ENCODE measurements at places on chromosomes 2 and 18. TPM values are rescaled to one million over a fixed set of nuclear protein-coding genes. Genes with fewer than 3 reads are reported as not detected.
A peak's percentile ranks its signal among the peaks of the same experiment; 100 is the strongest.

LCT gene
- 0.48 TPM for total RNA-seq

C2orf81 gene
- 2.7 TPM for total RNA-seq

KCNK3 gene
- total RNA-seq: not detected

GAD1 gene
- 0.55 TPM for total RNA-seq

TUBA4B gene
- not detected for total RNA-seq

MARCHF4 gene
- total RNA-seq: not detected

ABCA12 gene
- total RNA-seq: not detected

SCN3A gene
- not detected for total RNA-seq

CCDC141 gene
- total RNA-seq: 2.1 TPM

LAMA1 gene
- not detected for total RNA-seq

SEMA4F gene
- total RNA-seq: 8.5 TPM

HDAC4 gene
- 24.0 TPM for total RNA-seq

ACVR2A gene
- total RNA-seq: 1.4 TPM

IHH gene
- not detected for total RNA-seq

KIAA2012 gene
- total RNA-seq: not detected

GRCh38 chr18:67794521-67794920, 278.0 kb upstream of the DSEL start:
- no peak for DNase-seq

GRCh38 chr2:71619230-71619741, 165.9 kb downstream of the DYSF start:
- no peak for DNase-seq

DNA sequence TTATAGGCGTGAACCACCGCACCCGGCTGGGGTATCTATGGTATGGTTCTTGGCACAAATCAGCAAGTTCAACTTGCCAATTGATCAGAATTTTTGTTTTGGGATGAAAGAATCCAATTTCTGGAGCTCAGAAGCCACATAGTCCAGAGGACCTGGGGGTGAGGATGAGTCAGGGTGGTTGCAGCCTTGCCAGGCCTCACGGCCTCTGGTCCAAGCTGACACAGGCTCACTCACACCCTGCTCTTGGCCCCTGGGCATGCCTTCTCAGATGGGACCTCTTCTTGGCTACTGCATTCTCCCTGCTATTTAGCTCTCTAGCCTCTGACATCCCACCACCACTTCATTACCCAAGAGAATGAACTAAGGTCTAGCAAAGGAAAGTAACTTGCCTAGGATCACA, 16.3 kb downstream of the CAPG start:
- DNase-seq: no peak

GRCh38 chr2:42098571-42099437, 51.0 kb downstream of the PKDCC start:
- DNase-seq: no peak

GRCh38 chr2:174593574-174594203, 3.9 kb downstream of the WIPF1 start:
- DNase-seq: peak; percentile 85

- no peak for DNase-seq
Observed at GRCh38 chr2:150526006-150526405, 38.5 kb upstream of the RND3 start.

- no peak for DNase-seq
Observed at GRCh38 chr2:113376253-113376912, 61.1 kb upstream of the ZNG1B start.

DNA sequence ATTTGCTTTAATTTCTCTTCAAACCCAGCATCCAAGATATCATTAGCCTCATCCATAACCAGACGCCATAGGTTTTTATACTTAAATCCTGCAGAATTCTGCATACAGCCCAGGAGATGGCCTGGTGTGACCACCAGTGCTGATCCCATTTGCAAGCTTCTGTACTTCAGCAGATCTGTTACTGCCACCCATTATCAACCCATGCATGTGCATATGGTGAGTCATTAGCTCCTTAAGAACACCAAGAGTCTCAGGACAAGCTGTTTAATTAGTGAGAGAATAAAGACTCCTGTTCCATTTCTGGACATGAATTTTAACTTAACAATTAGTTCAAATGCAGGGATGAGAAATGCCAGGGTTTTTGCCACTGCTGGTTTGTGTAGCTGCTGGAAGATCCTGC, 110.7 kb upstream of the TANK start:
- DNase-seq: no peak

GRCh38 chr2:164952057-164952702, 3.1 kb downstream of the SLC38A11 start:
- no peak for DNase-seq

DNA sequence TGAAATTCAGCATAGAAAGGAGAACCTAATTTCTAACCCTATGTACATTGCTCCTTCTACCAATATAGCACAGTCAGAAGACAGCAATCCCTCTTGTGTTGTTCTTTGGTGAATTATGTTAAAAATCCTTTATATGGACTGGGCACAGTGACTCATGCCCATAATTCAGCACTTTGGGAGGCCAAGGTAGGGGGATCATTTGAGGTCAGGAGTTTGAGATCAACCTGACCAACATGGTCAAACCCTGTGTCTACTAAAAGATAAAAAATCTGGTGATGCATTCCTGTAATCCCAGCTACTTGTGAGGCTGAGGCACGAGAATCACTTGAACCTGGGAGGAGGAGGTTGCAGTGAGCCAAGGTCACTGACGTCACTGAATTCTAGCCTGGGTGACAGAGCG, 195.6 kb downstream of the TMX3 start:
- DNase-seq: no peak

GRCh38 chr2:204282525-204282924, 262.8 kb upstream of the PARD3B start:
- no peak for DNase-seq

DNA sequence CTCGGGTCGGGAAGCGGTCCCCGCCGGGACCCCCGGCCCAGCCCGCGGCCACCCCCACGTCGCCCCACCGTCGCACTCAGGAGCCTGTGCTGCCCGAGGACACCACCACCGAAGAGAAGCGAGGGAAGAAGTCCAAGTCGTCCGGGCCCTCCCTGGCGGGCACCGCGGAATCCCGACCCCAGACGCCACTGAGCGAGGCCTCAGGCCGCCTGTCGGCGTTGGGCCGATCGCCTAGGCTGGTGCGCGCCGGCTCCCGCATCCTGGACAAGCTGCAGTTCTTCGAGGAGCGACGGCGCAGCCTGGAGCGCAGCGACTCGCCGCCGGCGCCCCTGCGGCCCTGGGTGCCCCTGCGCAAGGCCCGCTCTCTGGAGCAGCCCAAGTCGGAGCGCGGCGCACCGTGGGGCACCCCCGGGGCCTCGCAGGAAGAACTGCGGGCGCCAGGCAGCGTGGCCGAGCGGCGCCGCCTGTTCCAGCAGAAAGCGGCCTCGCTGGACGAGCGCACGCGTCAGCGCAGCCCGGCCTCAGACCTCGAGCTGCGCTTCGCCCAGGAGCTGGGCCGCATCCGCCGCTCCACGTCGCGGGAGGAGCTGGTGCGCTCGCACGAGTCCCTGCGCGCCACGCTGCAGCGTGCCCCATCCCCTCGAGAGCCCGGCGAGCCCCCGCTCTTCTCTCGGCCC, 13.6 kb downstream of the SPEG start:
- DNase-seq: no peak

GRCh38 chr2:222313816-222314215, 15.0 kb upstream of the PAX3 start:
- DNase-seq: no peak

- DNase-seq: peak; percentile 33
Observed at GRCh38 chr2:182949572-182950189, 83.2 kb upstream of the FRZB start.

DNA sequence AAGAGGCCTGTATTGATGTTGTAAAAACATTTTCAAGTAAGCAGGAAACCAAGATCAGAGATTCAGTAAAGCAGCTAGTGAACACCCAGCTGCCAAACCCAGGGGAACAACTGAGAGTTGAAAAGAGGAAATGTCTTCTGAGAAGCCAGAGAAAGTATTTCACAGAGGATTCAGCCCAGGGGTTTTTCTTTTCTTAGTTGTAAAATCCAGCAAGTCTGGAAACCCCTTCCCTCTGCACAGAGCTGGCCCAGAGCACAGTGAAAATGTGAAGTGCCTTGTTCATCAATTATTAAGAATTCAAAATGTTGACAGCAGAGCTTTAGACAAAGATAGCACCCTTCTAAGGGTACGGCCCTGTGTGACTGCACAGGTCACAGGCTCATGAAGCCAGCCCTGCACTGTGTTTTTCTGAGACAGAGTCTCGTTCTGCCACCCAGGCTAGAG, 28.4 kb downstream of the AFF3 start:
- DNase-seq: no peak

DNA sequence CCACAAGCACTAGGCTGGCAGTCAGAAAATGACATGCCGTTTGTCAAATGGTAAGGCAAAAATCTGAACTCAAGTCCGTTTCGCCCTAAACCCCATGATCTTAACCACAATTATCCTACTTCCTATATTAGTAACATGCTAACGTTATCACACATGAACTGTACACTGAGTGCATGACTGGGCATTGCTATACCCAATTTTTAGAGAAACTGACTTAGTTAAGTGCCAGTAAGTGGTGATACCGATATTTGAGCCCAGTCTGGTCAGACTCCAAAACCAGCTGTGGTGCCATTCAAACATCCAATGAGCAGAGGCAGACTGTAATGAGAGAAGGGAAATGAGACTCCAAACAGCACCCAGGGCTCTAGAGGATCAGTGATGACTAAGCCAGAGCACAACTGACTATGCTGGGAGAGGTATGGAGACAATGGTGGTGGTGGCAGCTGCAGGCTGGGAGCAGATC, 311.7 kb upstream of the PKDCC start:
- DNase-seq: no peak

DNA sequence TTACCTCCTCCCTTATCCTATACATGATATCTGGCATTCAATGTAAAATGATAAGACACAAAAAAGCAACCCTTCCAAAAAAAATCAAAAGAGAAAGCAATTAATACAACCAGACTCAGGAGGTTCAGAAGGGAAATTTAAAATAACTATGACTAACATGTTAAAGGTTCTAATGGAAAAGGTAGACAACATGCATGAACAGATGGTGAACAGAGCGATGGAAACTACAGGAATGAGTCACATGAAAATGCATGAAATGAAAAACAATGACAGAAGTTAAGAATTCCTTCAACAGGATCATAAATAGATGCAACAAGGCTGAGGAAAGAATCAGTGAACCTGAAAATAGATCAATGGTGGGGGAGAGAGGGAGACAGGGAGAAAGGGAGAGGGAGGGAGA, 26.1 kb upstream of the ERCC3 start:
- no peak for DNase-seq

DNA sequence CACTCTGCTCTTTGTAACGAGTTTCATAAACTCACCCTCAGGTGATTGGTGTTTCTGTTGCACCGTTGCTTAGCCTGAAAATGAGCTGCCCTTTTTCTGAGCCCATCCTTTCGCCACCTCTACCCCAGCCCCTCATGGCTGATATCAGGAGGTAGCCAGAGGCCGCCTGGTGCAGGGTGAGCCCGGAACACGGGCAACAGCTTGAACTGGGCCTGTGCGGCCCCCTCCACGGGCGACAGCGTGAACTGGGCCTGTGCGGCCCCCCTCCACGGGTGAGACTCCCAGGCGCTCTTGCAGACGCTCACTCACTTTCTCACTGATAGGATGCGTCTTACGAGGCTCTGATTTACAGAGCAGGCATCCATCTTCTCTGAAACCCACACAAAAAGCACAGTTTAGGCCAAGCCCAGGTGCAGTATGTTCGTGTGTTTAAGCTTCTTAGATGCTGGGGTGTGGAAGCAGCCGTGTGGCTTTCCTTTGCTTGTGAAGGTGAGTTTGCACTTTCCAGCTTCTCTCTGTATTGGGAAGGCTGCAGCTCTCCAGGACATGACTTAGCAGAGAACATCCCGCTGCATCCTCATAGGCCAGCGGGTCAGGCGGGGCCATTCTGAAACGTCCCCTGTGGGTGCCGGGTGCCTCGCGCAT, 83.5 kb downstream of the NFATC1 start:
- no peak for DNase-seq

- no peak for DNase-seq
Observed at GRCh38 chr18:616380-616995, 19.7 kb downstream of the CLUL1 start.

DNA sequence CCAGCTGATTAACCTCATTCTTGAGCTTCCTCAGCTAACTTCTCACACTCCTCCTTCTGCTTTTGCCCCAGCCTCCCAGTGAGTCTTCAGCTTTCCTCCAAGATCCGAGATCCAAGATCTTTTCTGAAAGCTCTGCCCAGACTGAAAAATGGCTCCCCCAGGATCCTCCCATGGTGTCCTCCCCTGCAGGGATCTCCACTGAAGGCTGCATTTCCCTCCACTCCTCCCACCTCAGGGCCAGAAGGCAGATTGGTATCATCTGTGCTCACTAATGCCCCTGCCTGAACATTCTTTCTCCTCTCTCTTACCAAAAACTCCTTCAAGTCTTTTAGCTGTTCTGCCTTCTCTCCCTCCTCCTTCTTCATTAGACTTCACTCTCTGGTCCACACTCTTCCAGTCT, 6.1 kb upstream of the FOXI3 start:
- DNase-seq: no peak

- DNase-seq: no peak
Observed at GRCh38 chr2:71620116-71620515, 166.8 kb downstream of the DYSF start.

DNA sequence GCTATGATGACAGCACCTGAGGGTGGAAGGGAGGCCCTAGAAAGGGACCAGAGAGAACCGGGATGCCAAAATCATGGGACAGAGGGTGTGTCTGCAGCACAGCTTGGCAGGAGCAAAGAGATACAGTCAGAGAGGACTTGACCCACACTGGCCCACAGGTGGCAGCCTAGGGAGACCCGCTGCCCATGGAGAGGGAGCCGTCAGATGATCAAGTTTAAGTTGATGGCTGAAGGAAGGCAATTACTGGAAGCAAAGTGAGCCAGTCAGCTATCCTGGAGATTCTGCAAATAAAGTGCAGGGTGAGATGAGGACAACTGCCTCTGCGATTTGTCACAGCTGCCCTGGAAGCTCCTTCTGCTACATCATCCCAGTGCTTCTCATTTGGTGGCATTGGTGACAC, 74.0 kb downstream of the CMPK2 start:
- DNase-seq: no peak

GRCh38 chr2:45259138-45259537, 249.9 kb upstream of the SIX2 start:
- DNase-seq: no peak

GRCh38 chr2:189022053-189022481, 47.9 kb downstream of the COL3A1 start:
- DNase-seq: no peak

- no peak for DNase-seq
Observed at GRCh38 chr18:11688972-11689668, at the start of gene GNAL. GNAL (plus strand) TSS chr18:11689264; CDS start chr18:11689564, 300 bp downstream.

DNA sequence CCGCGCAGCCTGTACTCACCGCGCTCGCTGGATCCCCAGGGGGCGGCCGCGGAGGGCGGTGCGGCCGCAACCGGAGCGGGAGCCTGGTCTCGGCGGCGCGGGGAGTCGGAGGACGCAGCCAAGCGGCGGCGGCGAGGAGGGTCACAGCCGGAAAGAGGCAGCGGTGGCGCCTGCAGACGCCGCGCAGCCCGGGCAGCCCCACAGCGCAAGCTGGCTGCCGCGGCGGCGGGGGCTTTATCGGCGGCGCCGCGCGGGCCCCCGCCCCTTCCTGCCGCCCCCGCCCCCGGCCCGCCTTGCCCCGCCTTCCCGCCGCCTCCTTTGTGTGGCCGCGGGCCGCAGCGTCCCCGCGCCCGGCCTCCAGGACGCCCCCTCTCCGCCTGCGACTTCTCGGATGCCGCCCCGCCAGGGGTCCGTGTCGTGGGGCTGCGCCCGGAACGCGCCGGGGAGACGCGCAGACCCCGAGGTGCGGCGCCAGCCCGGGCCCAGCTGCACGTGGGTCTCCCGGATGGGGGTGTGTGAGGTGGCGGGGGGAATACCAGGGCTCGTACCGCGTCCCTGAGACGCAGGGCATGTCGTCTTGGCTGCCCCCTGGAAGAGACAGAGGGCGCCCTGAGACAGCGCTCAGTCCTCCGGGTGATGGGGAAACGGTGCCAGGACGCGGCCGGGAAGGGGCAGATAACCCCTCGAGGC, at the start of gene SERPINE2:
TSS of gene SERPINE2 (minus strand) at position 207 of the 690 bp plus-strand sequence. CDS start 37,386 bp downstream, outside the sequence.
- no peak for DNase-seq

Data from CD8-positive, alpha-beta memory T cell (primary cell).